ENCODE measurements at places on chromosomes 16 and 17.

- no peak for DNase-seq
Observed at GRCh38 chr17:65576939-65577338, 15.5 kb upstream of the AXIN2 start.

- DNase-seq, result no peak
Observed at GRCh38 chr16:29990034-29990433, 5.4 kb downstream of the HIRIP3 start.

- no peak for DNase-seq
Observed at GRCh38 chr16:26196802-26197201, 505.0 kb downstream of the HS3ST4 start.

DNA sequence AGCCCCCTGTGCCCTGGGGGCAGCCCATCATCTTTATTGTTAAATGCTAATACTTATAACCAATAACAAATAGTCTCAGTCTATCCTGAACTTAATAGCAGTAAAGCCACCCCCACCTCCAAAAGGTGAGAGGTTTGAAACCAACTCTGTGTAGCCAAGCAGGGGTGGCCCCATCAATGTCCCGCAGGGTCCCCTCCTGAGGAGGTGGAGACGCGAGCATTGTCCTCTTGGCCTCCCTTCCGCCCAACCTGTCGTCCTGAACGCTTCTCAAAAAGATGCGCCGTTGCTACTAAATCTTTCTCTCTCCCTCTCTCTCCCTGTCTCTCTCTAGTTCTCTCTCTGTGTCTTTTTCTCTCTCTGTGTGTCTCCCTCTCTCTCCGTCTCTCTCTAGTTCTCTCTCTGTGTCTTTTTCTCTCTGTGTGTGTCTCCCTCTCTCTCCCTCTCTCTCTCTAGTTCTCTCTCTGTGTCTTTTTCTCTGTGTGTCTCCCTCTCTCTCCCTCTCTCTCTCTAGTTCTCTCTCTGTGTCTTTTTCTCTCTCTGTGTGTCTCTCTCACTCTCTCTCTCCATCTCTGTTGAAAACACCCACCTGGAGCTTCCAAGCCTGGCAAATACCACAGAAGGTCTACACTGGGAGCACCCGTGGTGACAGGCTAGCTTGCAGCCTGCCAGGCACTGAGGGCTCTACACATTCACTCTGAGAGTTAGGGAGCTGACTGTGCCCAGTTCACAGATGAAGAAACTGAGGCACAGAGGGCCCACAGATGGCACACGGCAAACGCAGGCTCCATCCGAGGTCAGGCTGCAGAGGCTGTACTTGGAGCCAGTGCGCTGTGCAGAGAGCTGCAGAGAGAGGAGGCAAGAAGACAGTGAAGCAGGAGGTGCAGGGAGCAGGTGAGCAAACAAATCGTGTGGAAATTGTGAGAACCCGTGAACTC, 185.9 kb downstream of the C16orf95 start:
- DNase-seq, result no peak

- peak; percentile 39 for DNase-seq
Observed at GRCh38 chr17:57920916-57921703, 34.1 kb downstream of the CUEDC1 start.

- DNase-seq, result peak; percentile 21
Observed at GRCh38 chr16:64615630-64616280, 506.1 kb downstream of the CDH11 start.

GRCh38 chr16:27112093-27112811, 45.5 kb downstream of the C16orf82 start:
- no peak for DNase-seq

GRCh38 chr17:4436846-4437245, 3.1 kb downstream of the SPNS3 start:
- DNase-seq, result no peak

DNA sequence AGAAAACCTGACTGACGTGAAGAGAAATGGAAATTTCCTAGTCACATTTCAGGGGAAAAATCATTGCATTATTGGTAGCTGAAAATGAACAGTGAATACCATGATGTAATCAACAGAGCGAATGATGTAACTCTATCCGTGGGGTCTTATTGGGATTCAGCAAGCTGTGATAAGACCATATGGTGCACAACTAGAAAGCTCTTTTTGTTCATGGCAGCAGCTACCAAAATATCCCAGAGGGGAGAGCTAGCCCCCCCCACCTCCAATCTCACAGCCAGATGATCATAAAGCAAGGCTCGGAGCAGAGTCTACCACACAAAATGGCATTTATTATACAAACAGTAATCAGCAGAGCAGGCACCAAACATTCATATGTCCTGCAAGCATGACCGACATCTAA, 22.2 kb upstream of the DNAH17 start:
- peak; percentile 44 for DNase-seq

DNA sequence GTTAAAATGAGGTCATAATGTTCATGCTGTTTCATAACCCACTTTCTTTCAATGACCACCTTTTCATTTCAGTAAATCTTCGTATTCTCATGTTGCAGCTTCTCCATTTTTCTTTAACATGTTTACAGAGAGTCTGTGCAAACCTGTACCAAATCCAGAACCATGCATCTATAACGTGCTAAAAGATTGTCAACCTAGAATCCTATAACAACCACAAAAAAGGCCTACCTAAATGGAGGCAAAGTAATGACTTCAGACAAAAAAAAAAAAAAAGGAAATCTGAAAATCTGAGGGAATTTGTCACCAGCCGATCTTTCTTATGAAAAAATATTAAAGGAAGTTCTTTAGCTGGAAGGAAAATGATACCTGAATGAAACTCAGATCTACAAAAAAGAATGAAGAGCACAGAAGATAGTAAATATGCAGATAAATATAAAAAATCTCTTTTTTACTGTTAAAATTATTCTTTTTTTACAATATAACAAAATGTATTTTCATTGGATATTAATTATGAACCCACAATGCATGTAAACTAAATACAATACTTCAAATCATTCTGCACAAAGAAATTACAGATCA, 1.4 kb upstream of the SLFN11 start:
- no peak for DNase-seq

- DNase-seq, result peak; percentile 61
Observed at GRCh38 chr16:8173111-8173644, 417.1 kb downstream of the TMEM114 start.

DNA sequence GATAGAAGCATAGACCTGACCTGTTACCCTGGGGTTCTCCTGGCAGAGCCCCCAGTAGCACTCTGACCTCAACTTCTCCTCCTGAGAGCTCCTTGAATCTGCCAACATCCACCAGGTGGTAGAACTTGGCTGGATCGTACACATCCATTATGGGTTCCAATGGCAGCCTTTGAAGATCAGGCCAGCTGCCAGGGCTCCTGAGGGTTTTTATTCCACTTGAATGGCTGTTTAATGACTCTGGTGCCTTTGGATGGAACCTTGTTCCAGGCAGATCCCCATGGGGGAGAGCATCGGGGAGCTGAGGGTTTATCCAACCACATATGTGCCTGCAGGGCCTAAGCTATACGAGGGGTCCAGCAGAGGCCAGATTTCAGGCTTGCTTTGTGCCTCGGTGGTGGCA, 47.1 kb upstream of the CLEC19A start:
- no peak for DNase-seq

DNA sequence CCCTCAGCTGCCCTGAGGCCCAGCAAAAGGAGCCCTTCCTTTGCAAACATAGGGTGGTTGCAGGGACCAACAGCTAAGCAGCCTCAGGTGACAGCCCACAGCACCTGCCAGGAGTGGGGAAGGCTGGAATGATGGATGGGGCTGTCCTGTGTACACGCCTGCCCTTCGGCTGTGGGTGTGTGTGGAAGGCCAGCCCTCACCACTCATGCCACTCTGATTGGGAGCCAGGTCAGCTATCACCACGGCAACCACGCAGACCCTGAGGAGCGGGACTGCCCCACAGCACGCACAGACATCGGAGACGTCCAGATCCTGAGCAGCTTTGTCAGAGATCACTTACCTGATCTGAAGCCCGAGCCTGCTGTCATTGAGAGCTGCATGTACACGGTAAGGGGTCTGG, 11.9 kb downstream of the PIPOX start:
- no peak for DNase-seq

DNA sequence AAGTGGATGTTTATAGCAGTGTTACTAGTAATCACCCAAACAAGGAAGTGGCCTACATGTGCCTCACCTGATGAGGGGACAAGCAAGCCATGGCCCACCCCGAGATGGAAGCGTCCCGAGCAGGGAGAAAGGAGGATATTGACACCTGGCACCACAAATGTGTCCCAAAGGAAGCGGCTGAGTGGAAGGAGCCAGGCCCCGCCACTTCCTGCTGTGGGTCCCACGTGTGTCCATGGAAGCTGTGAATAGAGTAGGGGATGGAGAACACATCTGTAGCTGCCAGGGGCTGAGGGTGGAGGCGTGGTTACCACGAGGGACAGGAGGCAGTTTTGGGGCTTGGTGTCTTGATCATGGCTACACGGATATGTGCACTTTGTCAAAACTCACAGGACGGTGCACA, 49.2 kb downstream of the KCNJ12 start:
- DNase-seq, result no peak

- no peak for DNase-seq
Observed at GRCh38 chr17:47959825-47960655, 2.4 kb upstream of the PRR15L start.

GRCh38 chr17:19331134-19331533, 31.4 kb downstream of the B9D1 start:
- DNase-seq, result peak; percentile 88

GRCh38 chr17:32102646-32103186, 39.6 kb upstream of the RHOT1 start:
- DNase-seq, result peak; percentile 47

DNA sequence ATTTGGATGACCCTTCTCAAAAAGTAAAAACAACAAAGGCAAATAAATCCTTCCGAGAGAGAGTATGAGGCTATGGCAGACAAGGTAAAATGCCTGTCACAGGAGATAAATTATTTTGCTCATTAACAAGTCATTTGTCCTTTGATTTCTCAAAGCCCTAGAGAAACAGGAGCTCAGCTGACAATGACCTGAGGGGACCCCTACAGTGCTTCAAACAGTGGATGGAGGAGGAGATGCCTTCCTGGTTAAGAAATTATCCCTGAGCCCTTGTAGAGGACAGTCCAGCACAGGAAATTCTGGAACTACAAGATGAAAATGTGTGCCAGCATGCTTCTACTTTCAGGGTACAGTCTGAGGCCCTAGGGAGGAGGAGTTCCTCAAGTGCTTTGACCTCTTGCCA, 24.0 kb upstream of the RHBDL3 start:
- no peak for DNase-seq

GRCh38 chr17:50292465-50292864, 18.2 kb downstream of the TMEM92 start:
- no peak for DNase-seq

DNA sequence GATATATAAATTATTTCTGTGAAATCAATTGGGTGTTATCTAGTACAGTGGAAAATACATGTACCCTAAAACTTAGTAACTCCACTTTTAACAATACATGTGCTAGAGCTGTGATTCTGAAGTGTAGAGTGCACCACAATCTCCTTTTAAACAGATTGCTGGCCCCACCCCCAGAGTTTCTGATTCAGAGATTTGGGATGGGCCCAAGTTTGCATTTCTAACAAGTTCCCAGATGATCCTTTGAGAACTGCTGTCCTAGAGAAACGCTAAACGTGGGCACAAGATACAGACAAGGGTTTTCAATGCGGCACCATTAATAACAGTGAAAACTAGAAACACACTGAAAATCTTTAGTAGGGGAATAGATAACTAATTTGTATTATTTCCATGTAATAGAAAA, 49.2 kb downstream of the NXPH3 start:
- peak; percentile 54 for DNase-seq

DNA sequence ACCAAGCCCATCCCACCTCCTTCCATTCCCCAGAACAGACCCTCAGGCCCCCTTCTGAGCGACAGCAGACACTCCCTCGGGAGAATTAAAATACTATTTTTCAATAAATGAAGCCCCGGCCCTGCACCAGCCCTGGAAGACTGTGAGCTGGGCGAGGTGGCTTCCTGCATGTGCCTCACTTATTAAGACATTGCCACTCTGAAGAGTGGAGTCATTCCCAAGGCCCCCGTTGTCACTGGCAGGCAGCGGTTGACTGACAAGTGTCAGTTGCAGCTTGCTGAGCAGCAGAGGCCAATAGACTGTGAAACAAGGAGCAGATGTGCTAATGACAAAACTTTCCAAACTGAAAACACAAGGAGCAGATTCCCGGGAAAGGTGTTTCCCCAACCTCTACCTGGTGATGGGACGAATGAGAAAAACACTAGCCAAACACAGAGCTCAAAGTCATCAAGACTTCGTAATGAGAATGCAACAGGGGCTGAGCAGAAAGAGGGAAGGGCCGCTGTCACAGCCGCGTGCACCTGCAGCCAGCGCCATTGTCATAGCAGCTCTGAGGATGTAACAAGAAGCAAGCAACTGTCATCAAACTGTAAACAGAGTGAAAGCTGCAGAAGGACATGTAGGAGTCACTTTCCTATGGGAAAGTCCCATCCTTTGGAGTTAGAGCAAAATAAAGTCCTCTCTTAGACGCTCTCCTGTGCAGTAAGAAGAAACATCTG, 232.1 kb downstream of the C16orf78 start:
- no peak for DNase-seq

GRCh38 chr17:82947051-82947991, 107.5 kb upstream of the ZNF750 start:
- DNase-seq, result no peak

GRCh38 chr16:19636436-19637267, 81.1 kb downstream of the VPS35L start:
- DNase-seq, result no peak

DNA sequence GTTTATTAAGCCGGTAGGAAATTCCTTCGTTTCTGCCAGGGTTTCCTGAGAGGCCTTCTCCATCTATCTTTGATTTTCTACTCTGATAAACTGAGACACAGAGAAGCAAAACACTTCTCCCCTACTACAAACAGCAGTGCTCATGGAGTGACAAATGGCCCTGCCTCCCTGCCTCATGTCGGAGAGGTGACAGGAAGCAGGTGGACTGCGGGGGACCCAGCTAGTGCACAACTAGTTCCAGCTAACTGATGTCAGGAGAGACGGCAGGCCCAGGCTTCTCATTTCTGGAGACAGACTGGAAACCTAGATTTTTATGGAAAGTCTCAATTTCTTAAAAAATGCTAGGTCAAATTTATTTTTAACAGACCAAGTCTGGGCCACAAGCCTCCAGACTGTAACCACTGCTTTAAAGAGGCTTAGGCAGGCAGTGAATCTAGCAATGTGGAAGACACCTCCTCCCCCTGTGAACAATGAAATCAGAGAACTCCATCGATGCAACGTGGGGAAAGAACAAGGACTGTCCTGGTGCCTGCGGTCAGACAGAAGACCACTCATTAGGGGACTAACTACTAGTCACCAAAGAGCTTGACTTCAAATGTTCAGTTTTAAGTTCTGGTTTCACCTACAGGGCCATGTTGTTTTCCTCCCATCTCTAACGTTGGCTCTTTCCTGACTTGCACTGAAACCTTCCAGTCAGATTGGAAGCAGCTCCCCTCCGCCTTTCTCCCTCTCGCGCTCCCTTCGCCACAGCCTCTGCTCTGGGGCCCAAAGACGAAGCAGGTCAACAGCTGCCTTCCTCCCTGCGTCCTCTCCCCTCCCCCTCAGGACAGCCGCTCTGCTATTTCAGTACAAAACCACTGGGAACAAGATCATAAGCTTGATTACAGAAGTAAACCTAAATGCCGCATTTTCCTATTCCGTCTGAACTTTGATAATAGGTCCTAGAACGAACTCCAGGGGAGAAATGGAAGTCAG, 17.6 kb downstream of the GTF3C1 start:
- DNase-seq, result no peak

GRCh38 chr17:80746262-80746935, 201.8 kb downstream of the RPTOR start:
- no peak for DNase-seq

- peak; percentile 26 for DNase-seq
Observed at GRCh38 chr17:59327981-59328290, 3.5 kb upstream of the YPEL2 start.

Data from fibroblast of skin of right biceps (primary cell).